ENCODE measurements at places on chromosomes 4 and X.

DNA sequence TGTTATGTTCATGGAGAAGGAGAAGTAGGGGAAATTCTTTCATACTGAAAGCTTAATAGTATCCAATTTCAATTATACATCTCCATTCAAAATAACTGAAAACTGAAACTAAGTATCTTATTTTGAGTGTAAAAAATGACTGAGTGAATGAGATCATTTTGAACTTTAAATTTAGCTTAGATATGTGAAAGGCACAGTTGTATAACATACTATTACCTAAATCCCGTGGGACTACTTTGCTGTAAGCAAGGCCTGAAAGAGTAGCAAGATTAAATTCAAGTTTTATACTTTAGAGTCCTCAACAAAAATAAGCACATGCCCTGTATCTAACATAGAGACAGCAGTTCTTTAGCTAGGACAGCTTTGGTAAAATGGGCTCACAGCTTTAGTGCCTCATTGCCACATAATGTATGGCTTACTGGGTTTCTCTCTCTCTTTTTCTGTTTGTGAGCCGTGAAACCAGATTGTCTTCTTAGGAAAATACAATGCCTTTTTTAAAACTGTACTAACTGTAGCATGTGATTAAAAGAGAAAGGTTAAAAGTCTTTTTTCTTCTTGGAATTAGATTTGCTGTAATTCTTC, 43.2 kb downstream of the GSTCD start:
- DNase-seq = no peak

DNA sequence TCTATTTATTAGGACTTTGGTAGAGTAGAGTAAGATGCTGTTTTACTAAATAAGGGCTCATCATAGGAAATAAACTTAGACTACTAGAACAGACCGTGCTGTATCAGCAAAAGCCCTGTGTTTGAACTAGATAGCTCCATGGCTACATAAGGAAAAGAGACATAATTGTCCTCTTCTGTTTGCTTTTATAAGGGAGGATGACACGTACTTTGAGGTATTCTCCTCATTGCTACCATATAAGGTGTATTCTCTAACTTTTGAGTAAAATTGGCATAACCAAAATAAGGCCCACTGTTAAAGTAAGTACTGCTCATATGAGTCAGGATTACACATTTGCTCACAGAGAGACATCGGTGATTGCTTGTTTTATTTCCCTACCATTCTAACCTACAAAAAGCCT, 64.3 kb downstream of the PDLIM5 start:
- no peak for DNase-seq

DNA sequence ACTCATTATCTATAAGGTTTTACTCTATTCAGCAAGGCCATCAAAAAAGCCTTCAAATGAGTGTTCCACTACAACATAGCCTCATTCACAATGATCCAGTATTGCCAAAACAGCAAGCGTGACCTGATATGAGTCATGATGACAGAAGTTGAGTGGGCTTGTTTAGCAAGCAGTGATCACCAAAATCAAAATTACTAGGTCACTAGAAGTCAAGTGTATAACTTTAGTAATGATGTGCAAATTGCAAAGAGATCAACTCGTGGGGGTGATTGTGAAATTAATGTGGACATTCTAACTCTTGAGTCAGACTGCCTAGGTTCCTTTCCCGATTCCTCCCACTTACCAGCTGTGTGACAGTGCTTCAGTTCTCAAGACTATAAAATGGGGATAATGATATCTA, 124.5 kb downstream of the CHM start:
- no peak for DNase-seq

GRCh38 chr4:51963841-51964517, 56.2 kb downstream of the LRRC66 start:
- no peak for DNase-seq

- DNase-seq = no peak
These were observed 165.6 kb downstream of the SH3KBP1 start for GRCh38 chrX:19721726-19722370.

GRCh38 chr4:7837597-7838135, 102.0 kb downstream of the AFAP1 start:
- DNase-seq = no peak

GRCh38 chr4:102684610-102685052, 76.1 kb downstream of the MANBA start:
- DNase-seq = no peak

GRCh38 chr4:139920486-139921002, 233.4 kb downstream of the MAML3 start:
- DNase-seq = no peak

DNA sequence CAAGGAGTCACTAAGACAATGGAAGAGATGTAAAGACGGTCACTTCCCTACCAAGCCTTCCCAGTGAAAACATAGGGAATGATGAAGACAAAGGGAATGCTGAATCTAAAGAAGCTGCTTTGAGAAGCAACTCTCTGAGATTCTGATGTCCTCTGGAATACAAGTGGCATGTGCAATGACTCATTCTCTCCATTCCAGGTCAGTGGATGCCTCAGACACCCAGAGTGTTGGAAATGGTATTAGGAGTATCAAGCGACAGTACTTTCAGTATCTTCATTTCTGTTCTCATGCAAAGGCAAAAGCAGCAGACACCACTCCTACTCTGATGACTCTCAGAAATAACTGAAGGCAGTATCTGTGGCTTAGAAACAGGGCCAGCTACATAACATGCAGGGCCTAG, 102.6 kb downstream of the FSTL5 start:
- no peak for DNase-seq

GRCh38 chr4:62087706-62088105, 887.6 kb downstream of the ADGRL3 start:
- no peak for DNase-seq

DNA sequence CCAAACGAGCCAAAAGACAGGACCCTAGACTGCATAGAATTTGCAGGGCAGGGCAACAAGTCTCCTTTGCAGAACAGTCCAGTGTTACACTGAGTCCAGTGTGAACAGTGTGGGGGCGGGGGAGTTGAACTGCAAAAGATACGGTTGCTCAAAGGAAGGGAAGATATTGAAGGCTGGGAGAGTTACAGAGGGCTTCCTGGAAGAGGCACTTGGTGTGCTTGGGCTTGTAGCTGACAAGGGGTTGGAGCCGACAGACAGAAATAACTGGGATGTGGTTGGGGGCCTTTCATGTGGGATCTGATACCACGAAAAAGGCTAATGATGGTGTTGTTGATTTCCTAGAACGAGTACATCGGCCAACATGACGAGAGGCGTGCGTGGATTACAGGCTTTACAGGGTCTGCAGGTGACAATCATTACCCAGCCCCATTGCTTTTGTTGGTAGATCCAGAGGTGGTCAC, 6.1 kb downstream of the XPNPEP2 start:
- DNase-seq = no peak

DNA sequence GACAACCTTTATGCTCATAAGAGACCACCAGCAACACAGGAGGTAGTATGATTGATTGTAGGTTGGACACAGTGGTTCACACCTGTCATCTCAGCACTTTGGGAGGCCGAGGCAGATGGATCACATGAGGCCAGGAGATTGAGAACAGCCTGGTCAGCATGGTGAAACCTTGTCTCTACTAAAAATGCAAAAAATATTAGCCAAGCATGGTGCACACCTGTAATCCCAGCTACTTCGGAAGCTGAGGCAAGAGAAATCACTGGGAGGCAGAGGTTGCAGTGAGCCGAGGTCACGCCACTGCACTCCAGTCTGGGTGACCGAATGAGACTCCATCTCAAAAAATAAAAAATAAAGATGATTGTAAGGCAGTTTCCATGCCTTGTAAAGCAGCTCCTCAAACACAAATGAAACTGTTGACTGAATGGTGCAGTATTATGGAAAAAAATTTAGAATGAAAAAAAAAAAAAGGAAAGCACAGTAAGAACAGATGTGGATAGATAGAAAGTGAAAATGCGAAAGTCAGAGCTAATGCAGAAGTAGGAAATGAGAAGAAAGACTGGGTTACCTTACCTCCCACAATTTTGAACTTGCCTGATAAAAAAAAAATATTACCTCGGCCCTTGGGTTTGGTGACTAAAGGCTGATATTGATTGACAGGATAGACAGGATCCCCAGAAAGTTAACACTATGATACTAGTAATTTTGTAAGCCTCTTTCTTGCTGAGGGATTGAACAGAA, 249.2 kb upstream of the TRAM1L1 start:
- no peak for DNase-seq

GRCh38 chrX:132144061-132144460, 16.2 kb upstream of the FRMD7 start:
- no peak for DNase-seq

DNA sequence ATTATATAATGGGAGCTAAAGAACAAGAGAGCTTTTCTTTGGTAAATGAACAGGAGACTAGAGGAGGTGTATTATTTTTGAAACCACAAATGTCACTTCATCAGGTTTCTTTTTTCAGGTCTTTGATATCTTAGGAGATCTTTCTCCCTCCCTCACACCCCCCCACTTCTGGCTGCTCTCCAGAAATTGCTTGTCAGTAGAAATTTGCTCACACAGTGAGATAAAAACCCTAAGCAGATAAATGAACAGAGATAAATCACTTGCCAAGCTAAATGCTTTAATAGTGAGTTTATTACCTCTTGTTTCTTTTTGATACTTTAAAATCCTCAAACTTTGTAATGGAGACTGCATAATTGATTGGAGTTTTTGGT, 421.2 kb upstream of the TENM3 start:
- no peak for DNase-seq

GRCh38 chrX:110415440-110416170, 57.0 kb downstream of the RTL9 start:
- DNase-seq = no peak

DNA sequence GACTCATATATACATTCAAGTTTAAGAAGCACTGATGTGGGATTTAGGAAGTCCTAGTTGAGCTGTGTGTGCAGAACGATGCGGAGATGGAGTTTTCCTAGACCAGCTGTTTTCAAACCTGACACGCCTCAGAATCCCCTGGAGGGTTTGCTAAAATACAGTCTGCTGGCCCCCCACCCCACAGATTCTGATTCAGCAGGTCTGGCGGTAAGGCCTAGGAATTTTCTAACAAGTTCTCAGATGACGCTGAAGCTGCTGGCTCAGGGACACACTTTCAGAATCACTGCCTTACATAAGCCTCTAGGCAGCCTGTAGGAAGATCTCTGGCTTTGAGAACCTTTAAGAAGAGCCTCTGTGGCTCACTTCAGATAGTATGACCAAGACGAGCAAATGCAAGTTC, 73.1 kb downstream of the PHEX start:
- DNase-seq = no peak

DNA sequence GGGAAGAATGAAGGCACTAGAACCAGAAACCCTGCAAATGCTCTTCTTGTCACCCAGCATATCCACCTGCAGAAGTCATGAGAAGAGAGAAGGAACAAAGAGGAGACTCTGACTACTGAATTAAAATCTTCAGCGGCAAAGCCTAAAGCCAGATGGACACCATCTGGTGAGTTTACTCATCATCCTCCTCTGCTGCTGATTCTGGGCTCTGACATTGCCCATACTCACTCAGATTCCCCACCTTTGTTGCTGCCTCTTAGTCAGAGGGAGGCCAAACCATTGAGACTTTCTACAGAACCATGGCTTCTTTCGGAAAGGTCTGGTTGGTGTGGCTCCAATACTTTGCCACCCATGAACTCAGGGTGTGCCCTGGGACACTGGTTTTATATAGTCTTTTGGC, 181.7 kb downstream of the AR start:
- no peak for DNase-seq

DNA sequence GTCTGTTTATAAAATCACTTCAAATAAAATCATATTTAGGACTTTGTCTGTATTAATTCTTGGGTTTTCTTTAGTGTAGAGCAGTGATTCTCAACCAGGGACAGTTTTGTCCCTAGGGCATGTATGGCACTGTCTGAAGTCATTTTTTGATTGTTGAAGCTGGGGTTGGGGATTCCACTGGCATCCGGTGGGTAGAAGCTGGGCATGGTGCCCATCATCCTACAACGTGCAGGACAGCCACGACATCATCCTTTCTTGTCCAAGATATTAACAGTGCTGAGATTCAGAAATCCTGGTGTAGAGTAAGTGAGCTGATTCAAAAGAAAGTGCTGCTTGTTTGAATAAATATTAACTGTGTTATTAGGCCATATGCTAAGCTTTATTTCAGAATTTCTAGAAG, 28.6 kb downstream of the DCLK2 start:
- DNase-seq = no peak

- DNase-seq = no peak
These were observed 116.1 kb downstream of the EVC2 start for GRCh38 chr4:5592272-5592671.

DNA sequence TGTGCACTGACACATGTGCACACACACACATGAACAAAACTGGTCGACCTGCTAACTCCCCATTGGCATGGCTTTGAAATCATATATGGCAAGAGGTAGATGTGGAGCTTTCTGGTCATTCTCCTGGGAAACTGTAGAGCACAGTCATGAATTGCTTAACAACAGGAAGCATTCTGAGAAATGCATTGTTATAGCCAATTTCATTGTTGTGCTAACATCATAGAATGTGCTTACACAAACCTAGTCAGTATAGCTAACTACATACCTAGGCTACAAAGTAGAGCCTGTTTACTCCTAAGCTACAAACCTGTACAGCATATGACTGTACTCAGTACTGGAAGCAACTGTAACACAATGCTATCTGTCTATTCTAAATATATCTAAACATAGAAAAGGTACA, 134.2 kb upstream of the SH3RF1 start:
- DNase-seq = no peak

DNA sequence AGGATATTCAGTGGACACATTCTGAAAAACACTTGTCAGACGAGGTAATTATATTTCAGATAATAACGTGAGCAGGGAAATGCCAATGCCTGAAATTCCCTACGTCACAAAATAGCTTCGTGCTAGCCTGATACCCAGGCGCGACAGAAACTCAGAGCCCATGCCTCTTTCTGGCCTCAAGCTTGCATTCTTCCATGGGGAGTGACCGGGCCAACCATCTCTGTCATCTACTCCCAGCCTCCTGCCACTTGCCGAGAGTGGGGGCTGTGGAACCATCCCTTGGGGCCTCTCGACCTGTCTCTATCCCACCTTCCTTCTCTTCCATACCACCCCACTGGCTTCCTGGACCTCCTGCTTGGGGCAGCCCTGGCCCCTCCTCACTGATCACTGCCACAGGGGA, 34.5 kb upstream of the CDKN2AIP start:
- no peak for DNase-seq

DNA sequence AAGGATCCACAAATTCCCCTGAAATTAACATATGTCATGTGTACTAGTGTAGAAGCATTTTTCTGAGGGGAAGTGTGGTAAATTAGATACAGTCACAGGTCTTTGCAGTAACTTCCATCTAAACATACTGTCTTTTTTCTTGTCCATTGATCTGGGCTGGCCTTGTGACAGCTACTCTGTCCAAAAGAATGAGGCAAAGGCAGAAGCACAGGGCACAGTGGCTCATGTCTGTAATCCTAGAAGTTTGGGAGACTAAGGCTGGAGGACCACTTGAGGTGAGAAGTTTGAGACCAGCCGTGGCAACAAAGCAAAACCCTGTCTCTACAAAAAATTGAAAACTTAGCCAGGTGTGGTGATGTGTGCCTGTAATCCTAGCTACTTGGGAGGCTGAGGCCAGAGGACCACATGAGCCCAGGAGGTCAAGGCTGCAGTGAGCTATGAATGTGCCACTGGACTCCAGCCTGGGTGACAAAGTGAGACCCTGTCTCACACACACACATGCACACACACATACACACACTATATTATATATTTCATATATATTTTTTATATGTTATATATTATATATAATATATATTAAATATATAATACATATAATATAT, 47.6 kb downstream of the HAND2 start:
- DNase-seq = no peak

- DNase-seq = no peak
These were observed 80.4 kb downstream of the ZFX start for GRCh38 chrX:24229976-24230375.

- no peak for DNase-seq
These were observed 10.1 kb downstream of the SH3D19 start for GRCh38 chr4:151315212-151315886.

Measured in GM12892 (cell line).